ENCODE measurements at places on chromosomes 6 and 20. TPM values are rescaled to one million over a fixed set of nuclear protein-coding genes. Genes with fewer than 3 reads are reported as not detected.

The CD93 gene
- 0.05 TPM for total RNA-seq

The C20orf144 gene
- total RNA-seq: 0.21 TPM

The OTOR gene
- not detected for total RNA-seq

The SIRPB2 gene
- total RNA-seq: not detected

GRCh38 chr6:78465059-78465634 lies 402.2 kb upstream of the IRAK1BP1 start:
- DNase-seq: no peak

DNA sequence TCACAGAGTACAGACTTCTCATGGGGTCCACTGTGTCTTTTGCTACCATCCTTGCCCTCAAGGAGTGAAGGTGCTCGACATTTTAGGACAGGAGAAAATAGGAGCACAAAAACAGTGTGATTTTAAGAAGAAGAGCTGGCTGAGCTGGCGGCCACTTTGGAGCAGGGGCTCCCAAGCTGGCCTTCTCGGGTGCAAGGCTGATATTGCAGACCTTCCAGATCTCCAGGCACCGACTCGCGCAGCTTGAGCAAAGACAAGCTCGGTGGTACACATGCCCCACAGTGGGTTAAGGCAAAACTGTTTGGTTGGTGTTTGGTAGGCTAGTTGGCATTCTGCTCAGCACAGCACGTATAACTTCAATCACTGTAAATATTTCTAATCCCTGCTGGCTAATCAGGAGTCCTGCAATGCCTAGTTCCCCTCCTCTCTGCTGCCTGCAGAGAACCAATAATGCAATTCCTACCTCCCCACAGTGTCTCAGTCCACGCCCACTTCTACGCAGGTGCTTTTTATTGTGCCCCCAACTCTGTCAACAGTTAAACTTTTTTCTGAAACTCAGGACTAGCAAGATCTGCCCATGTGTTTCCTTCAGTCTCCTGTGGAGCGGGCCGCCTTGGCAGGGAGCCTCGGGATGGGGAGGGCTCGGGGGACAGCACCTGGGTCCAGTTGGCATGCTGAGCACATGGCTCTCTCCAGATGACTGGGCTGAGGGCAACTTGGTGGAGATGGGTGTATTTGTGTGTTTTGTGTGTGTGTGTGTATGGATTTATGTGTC lies 12.7 kb upstream of the SMOC2 start:
- DNase-seq: no peak

DNA sequence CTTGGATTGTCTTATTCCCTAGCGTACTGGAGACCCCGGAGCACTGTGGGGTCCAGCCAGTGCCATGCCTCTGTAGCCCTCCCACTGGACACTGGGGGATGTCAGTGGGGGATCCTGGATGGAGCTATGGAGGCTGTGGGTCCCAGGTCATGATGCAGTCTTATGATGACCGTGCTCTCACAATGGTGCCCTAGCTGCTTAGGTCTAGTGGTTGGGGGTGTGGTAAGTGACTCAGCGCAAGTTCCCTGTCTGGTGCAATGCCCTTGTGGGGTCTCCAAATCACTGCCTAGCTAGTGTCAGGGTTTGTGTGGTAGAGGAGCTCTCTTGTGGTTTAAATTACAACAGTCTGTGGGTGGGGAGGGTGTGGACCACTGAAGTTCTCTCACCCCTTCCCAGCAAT lies 135.4 kb downstream of the CDC5L start:
- DNase-seq: no peak

DNA sequence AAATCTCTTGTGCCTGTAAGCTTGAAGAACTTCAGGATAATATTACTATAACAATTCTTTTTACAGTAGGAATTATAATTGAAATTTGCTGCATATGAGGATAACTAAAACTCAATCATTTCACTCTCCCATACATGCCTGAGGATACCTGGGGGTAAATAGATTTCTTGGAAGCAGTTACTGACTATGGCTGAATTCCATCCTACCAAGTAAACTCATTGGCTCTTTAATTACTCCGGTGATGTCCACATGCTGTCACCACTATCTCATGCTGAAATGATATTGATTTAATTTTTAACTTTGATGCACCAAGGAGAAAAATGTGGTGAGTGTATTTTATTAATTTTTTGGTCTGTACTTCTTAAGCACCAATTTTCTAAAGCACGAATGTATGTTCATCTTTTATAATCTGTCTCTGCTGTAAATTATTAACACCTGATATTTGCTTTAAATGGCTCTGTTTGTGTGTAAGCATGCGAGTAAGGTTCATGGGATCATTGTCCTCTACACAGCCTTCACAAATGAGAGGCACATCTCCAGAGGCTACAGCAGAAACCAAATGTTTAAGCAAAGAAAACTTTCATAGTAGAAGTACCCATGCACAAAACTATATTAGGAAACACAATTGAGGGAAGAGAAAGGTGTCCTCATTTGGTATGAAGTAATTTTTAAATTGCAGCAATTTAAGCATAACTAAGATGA lies 164.2 kb upstream of the POU3F2 start:
- no peak for DNase-seq

DNA sequence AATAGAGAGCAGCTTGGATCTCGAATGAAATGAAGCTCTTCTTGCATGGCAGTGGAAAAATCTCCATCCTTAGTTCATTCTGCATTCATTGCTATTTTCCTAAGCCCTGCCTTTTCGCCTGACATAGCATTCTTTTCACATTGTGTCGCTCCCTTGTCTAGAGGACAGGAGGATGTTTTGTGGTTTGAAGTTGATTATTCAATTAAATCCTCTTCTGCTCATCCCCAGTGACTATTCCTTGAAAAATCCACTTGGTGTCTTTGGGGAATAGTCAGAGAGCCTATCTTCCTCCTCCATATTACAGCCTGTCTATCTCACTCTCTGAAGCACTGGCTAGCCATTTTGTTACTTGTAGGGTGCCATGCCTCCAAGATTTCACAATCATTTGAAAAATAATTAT lies 161.2 kb downstream of the KLHL32 start:
- no peak for DNase-seq

GRCh38 chr20:31515775-31516107 lies 1.5 kb downstream of the HM13 start:
- no peak for DNase-seq

DNA sequence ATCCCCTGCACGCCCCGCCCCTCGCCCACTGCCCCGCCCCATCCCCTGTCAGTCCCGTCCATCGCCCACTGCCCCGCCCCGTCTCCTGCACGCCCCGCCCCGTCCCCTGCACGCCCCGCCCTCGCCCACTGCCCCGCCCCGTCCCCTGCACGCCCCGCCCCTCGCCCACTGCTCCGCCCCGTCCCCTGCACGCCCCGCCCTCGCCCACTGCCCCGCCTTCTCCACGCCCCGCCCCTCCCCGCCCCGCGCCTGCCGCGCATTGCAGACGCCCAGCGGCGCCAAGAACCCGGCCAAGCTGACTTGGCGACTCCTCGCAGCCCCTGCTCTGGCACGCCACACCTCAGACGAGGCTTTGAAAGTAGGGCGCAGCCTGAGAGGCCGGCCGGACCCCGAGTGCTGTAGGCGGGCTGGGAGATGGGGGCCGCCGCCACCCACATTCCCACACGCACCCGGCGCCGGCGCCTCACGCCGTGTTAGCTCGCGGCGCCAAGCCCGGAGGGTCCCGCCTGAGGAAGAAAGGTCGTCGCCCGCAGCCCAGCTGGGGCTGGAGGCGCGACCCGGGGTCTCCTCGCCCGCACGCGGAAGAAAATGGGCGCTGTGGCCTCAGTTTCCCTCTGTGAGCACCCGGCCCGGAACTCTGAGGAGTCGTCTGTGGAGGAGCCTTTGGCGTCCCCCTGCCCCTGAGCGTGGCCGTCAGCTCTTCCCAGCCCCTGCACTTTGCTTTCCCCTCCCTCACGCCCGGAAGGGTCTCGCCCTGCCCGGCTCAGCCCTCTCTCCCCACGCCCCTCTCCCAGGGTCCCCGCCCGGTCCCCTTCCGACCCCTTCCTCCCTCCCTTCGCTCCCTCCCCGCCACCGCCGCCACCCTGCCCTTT lies at the start of gene RAD21L1:
Gene RAD21L1, plus strand, starts transcription at position 262 of the 872 bp plus-strand sequence. CDS start 2,410 bp downstream, outside the sequence.
- peak; percentile 85 for DNase-seq

DNA sequence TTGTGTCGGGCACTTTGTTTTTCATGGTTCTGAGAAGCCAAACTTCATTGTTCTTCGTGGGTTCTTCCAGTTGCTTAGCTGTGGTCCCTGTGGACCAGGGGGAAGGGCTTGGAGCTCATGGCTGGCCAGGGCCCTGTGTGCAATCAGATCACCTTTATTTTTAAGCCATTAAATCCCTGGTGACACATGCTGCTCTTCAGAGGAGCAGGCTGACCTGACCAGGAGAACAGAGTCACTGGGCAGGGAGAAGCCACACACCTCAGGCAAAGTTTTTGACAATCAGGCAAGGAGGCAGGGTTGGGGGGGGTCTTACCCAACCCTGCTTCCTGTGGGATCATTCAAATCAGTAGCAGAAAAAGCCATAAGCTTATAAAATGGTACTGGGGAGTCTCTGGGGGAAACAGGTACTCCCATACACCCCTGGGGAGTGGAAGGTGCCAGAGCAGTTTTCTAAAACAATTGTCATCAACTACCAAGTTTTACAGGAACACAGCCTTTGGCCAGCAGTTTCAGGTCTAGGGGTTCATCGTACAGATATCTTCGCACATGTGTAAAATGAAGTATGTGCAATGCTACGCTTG lies 37.0 kb upstream of the PREX1 start:
- DNase-seq: no peak

- DNase-seq: no peak
Observed at GRCh38 chr6:113055061-113055460, 707.9 kb downstream of the RFPL4B start.

GRCh38 chr6:71126506-71126905 lies 162.1 kb upstream of the OGFRL1 start:
- no peak for DNase-seq

GRCh38 chr6:49332781-49333180 lies 130.3 kb downstream of the MMUT start:
- DNase-seq: no peak

GRCh38 chr6:814378-815347 lies 121.7 kb upstream of the EXOC2 start:
- no peak for DNase-seq

GRCh38 chr20:33062105-33062824 lies 8.6 kb downstream of the BPIFB3 start:
- no peak for DNase-seq

DNA sequence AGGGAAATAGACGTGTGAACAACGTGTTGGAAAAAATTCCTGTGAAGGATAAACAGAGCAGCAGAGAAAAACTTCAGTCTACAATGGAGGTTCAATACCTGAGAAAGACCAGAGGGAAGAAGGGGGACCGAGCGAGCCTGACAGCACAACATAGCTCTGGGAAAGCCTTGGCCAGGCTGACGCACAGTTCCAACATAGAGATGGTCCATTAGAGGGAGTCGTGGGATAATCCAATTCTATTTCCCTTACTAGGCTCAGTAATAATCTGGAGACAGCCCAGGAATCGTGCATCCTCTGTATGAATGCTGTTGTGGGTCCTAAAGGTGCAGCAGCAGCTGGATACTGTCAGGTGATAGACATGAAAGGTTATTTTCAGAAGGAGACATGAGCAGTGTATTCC lies 370.8 kb upstream of the BTBD3 start:
- no peak for DNase-seq

GRCh38 chr20:56358600-56359211 lies at the start of gene FAM210B:
TSS of gene FAM210B (plus strand) at chr20:56358974. CDS start at chr20:56359006, 32 bp downstream.
- peak; percentile 85 for DNase-seq
